ENCODE measurements at places on chromosomes 5 and 9. TPM values are rescaled to one million over a fixed set of nuclear protein-coding genes. Genes with fewer than 3 reads are reported as not detected.

The CDX1 gene
- not detected for total RNA-seq

The SYK gene
- 4.2 TPM for total RNA-seq

The ADGRD2 gene
- not detected for total RNA-seq

The SOWAHA gene
- total RNA-seq, result 0.27 TPM

The FLT4 gene
- 5.5 TPM for total RNA-seq

The SLC36A3 gene
- not detected for total RNA-seq

The FSTL4 gene
- total RNA-seq, result not detected

The ST8SIA4 gene
- total RNA-seq, result 3.4 TPM

DNA sequence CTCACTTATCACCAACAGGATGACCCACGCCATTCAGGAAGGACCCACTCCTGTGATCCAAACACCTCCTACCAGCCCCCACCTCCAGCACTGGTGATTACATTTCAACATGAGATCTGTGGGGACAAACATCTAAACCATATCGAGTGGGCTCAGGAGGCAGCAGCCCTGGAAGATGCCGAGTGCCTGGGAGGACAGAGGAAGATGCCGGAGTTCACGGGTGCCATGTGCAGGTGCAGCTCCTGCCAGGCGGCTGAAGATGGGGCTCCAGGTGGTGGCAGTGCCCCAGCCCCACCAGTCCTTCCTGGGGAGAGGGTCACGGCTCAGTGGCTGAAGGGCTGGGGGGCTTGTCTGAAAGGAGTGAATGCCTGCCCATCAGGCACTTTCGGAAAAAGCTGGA, 6.1 kb upstream of the CEP72 start:
- DNase-seq, result no peak

- no peak for DNase-seq
Observed at GRCh38 chr5:1333986-1334385, 10.9 kb downstream of the CLPTM1L start.
